HT-29 (cell line): ENCODE measurements at places on chromosomes 1 and 21.

DNA sequence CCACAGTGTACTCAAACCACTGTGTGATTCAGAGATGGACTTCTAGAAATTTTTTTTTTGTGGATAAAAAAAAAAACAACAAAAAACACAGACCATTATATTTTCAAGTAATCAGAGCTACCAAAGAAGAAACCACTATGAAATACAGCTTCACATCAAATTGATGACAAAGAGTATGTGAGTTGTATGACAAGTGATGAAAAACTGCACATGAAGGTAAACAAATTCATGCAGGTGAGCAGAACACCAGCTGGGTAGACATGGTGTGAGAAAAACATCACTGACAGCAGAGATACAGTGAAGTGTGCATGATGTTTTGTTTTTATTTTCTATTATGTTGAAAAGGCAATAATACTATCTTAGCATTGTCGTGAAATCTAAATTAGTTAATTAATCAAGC lies 8.0 kb upstream of the PTPRC start:
- DNase-seq = no peak

GRCh38 chr1:225595452-225595851 lies 57.5 kb downstream of the ENAH start:
- DNase-seq = no peak

- DNase-seq = no peak
Measured at GRCh38 chr21:42160765-42161164, 58.2 kb upstream of the ABCG1 start.

- no peak for DNase-seq
Measured at GRCh38 chr1:79781261-79781660, 774.7 kb upstream of the ADGRL4 start.

- DNase-seq = no peak
Measured at GRCh38 chr1:39711104-39711965, 20.1 kb upstream of the HPCAL4 start.

DNA sequence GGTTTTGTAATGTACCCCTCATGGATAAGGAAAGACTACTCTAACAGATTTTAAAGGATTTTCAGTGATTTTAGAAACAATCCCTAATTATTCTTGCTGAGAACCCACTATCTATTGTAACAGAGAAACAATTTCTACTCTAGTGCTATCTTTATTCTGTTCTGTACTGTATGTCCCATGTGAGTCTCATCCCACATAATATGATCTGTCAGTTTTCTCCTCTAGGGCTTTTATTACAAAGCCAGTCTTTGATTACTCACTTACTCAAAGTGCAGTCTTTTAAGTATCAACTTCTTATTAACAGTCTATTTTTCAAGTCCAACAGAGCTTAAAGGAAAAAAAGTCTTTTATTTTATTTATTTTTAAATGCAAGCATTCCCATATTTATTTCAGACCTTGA lies 54.8 kb downstream of the CTH start:
- no peak for DNase-seq

DNA sequence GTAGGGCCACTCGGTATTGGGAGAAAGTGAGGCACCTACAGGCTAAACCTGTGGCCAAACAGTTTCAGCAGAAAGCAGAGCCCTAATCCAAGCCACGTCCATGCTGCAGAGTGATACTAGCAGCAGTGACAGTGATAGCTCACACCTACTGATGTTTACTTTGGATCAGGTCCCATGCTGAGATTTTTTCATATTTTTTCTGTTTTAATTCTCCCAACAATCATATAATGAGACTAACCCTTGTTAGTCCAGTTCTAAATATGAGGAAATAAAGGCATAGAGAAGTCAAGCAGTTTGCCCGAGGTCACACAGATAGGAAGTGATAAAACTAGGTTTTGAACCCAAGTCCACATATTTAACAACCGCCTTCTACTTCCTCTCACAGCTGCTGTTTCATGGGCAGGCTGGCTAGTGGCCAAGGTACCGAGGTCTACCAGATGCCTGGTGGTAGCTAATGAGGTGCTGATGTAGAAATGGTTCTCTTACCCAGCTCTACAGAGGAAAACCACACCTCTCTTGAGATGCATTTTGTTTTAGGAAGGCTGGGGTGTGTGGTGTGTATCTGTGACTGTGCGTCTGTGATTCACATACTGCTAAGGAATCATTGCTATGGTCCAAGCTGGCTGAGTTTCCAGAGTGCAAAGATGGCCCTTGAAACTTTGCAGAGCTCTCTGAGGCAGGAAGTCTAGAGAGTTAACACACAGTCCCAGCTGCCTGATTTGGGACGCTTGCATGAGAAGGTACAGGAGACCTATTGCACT lies 80.3 kb upstream of the ARTN start:
- DNase-seq = peak; percentile 69
